ENCODE measurements at places on chromosomes 6 and 20.

GRCh38 chr20:51417250-51418136 is 125.0 kb downstream of the NFATC2 start:
- H3K27ac ChIP-seq: peak overlapping the region; percentile 85
- no peaks in the 10 kb centered on the region for H3K27me3 ChIP-seq
- peaks cover 67% of the 10 kb centered on the region for H3K4me1 ChIP-seq
- peak; percentile 59 for DNase-seq

GRCh38 chr6:158703111-158703836 is 53.4 kb downstream of the SYTL3 start:
- H3K4me3 ChIP-seq: no peak overlapping the region
- H3K4me1 ChIP-seq: peaks cover 17% of the 10 kb centered on the region
- no peak overlapping the region for H3K27ac ChIP-seq
- no peak for DNase-seq
- H3K36me3 ChIP-seq: peaks cover 7% of the 10 kb centered on the region

- peaks cover 9% of the 10 kb centered on the region for H3K4me1 ChIP-seq
- DNase-seq: no peak
- H3K27ac ChIP-seq: no peak overlapping the region
- H3K4me3 ChIP-seq: no peak overlapping the region
- H3K27me3 ChIP-seq: no peaks in the 10 kb centered on the region
Measured at GRCh38 chr6:79070206-79070825, 7.7 kb downstream of the PHIP start.

- peak overlapping the region; percentile 5 for H3K4me3 ChIP-seq
- no peaks in the 10 kb centered on the region for H3K27me3 ChIP-seq
- H3K27ac ChIP-seq: peak overlapping the region; percentile 90
- peak; percentile 85 for DNase-seq
Measured at GRCh38 chr6:90274451-90275030, 22.1 kb downstream of the BACH2 start.

GRCh38 chr6:157245436-157245835 is 77.9 kb downstream of the TMEM242 start:
- H3K27me3 ChIP-seq: no peaks in the 10 kb centered on the region
- H3K27ac ChIP-seq: no peak overlapping the region
- no peaks in the 10 kb centered on the region for H3K36me3 ChIP-seq
- no peak for DNase-seq
- H3K4me1 ChIP-seq: peaks cover 6% of the 10 kb centered on the region

DNA sequence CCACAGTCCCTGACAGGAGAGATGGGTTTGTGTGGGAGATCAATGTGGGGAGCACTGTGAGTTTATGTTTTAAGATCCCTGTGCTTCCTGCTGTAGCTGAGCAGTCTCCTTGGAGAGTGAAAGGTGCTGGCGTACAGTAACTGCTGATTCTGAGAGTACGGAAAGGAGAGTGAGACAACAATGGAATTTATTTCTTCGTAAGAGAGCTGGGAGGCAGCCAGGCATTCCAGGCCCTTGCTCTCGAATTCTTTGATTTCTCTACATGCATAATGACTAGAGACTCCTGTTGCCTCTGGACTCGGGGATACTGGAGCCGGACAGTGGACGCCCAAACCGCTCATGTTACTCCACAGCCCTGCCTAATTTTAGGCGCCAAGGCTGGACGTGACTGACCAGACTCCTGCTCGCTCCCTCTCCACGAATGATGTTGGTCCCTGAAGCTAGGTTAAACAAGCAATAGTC is 131.0 kb upstream of the PHACTR1 start:
- H3K4me3 ChIP-seq: no peak overlapping the region
- H3K36me3 ChIP-seq: no peaks in the 10 kb centered on the region
- no peak for DNase-seq
- no peaks in the 10 kb centered on the region for H3K4me1 ChIP-seq
- H3K27ac ChIP-seq: no peak overlapping the region

GRCh38 chr6:12261502-12261901 is 28.7 kb upstream of the EDN1 start:
- DNase-seq: no peak
- no peaks in the 10 kb centered on the region for H3K4me1 ChIP-seq
- H3K36me3 ChIP-seq: no peaks in the 10 kb centered on the region
- H3K27me3 ChIP-seq: no peaks in the 10 kb centered on the region

- H3K36me3 ChIP-seq: peaks cover 11% of the 10 kb centered on the region
- H3K4me3 ChIP-seq: no peak overlapping the region
- H3K27me3 ChIP-seq: no peaks in the 10 kb centered on the region
- no peak for DNase-seq
- no peak overlapping the region for H3K27ac ChIP-seq
Measured at GRCh38 chr20:48786951-48787705, 40.7 kb downstream of the PREX1 start.

- H3K27ac ChIP-seq: no peak overlapping the region
- H3K27me3 ChIP-seq: peaks cover 14% of the 10 kb centered on the region
- no peaks in the 10 kb centered on the region for H3K36me3 ChIP-seq
- no peak for DNase-seq
- H3K4me3 ChIP-seq: no peak overlapping the region
Measured at GRCh38 chr6:109984410-109984809, 6.3 kb downstream of the GPR6 start.

DNA sequence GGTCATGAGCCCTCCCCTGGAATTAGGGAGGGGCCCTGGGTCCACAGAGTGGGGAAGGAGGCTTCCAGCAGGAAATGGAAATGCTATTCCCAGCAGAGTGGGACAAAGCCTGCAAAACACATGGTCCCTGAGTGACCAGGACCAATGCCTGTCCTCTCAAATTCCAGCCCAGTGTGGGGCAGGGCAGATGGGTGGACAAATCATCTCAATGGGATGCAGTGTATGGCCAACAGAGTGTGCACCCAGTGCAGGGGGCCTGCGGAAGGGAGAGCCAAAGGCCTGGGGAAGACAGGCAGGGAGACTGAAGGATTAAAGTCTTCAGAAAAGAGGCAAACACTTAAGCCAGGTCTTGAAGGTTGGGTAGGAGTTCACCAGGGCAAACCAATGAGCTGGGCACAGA is 28.7 kb upstream of the PHACTR3 start:
- no peak overlapping the region for H3K27ac ChIP-seq
- peaks cover 30% of the 10 kb centered on the region for H3K27me3 ChIP-seq
- no peaks in the 10 kb centered on the region for H3K36me3 ChIP-seq
- H3K4me1 ChIP-seq: peaks cover 6% of the 10 kb centered on the region
- DNase-seq: no peak
- H3K4me3 ChIP-seq: no peak overlapping the region

- H3K27ac ChIP-seq: no peak overlapping the region
- H3K4me1 ChIP-seq: no peaks in the 10 kb centered on the region
- DNase-seq: no peak
- H3K36me3 ChIP-seq: no peaks in the 10 kb centered on the region
- no peaks in the 10 kb centered on the region for H3K27me3 ChIP-seq
- H3K4me3 ChIP-seq: no peak overlapping the region
Measured at GRCh38 chr6:34102099-34102656, 43.7 kb downstream of the GRM4 start.

DNA sequence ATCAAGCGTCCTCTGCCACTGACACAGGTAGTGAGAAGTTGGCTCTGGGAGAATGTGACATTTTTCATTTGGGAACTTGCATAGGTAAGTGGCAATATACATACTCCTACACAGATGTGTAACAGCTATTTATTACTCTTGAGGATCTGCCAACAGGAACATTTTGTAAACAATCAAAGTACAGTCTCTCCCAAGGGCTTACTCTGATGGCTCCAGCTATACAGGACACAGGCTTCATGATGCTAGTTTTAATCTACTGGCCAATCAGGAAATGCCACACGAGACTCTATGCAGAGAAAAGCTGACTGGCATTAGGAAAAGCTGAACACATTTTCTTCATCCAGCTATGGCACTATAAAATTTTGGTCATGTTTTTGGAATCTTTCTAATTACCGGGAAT is 57.8 kb downstream of the POPDC3 start:
- DNase-seq: no peak
- H3K4me3 ChIP-seq: no peak overlapping the region

DNA sequence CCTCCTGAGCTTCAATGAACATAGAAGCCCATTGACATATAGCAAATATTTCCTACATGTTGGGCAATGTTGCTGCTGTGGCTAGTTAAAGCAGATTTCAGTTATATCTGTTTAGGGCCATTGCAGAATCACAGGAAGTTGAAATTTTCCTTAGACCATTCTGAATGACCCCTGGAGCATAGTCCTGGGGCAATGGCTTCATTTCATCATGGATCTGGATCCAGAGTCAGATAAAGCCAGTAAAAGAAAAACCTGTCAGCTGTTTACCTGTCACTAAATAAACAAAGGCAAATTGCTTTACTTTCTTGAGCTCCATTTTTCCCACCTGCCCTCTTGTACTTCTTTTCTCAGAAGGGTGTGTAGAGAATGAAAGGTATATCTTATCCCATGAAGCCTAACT is 494.0 kb upstream of the MAP3K7 start:
- H3K4me1 ChIP-seq: no peaks in the 10 kb centered on the region
- no peak for DNase-seq
- H3K27me3 ChIP-seq: no peaks in the 10 kb centered on the region
- H3K27ac ChIP-seq: no peak overlapping the region
- no peak overlapping the region for H3K4me3 ChIP-seq
- no peaks in the 10 kb centered on the region for H3K36me3 ChIP-seq

DNA sequence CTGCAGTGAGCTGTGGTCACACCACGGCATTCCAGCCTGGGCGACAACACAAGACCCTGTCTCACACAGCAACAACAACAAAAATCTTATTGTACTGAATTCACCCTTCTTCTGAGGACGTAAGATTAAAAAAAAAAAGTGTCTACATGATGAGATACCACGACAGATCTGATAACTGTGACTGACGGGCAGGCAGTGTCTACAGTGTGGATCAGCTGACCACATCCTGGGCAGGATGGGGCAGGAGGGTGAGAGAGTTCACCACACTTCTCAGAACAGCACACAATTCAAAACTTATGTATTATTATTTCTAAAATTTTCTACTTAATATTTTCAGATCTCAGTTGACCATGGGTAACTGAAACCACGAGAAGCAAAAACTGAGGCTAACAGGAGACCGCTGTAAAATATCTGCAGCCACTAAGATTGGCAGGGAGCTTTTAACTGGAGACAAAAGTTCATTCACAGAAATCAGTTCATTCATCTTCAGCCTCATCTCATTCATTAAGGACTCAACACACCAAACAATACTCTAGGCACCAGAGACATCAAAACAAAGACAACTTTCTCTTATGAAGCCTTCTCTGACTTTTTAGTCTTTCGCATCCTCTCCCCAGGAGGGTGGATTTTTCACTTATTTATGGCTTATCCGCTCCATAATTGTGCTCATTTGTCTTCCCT is 15.7 kb upstream of the NHSL1 start:
- H3K27me3 ChIP-seq: no peaks in the 10 kb centered on the region
- no peak overlapping the region for H3K4me3 ChIP-seq
- no peaks in the 10 kb centered on the region for H3K36me3 ChIP-seq
- no peak overlapping the region for H3K27ac ChIP-seq
- DNase-seq: peak; percentile 55

DNA sequence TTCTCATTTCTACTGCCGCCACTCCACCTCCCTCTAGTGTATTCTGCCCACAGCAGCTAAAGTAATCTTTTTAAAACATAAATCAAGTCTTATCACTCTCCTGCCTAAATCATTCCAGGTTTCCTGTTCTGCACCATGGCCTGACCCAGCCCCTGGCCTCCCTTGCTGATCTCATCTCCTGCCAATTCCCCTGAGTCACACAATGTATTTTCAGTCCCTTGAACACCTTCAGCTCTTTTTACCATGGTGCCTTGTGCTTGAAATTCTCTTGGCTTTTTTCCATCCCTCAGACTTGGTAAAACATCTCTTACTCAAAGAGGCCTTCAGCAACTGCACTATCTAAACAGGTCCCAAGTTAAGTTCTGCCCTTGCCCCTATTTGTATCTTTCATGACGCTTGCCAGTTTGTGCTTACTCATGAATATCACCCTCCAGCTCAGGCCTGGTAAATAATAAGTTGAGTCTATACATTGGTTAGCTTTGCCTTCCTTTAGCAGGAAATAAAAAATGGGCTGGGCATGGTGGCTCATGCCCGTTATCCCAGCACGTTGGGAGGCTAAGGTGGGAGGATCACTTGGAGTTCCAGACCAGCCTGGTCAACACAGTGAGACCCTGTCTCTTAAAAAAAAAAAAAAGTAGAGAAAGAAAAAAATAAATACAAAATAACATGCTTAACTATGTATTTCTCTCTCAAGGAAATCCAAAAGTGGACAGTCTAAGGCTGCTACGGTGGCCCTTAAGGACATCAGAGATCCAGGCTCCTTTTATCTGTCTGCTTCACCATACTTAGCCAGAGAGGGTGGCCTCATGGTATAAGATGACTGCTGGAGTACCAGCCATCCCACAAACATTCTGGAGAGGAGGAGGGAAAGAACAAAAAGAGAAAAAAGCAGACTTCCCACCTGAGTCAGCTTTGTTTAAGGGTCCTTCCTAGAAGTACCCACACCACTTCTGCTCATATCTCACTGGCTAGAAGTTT is 62.2 kb downstream of the ARFGEF2 start:
- no peaks in the 10 kb centered on the region for H3K27me3 ChIP-seq
- H3K4me3 ChIP-seq: no peak overlapping the region
- no peaks in the 10 kb centered on the region for H3K4me1 ChIP-seq

GRCh38 chr20:24610341-24611115 is 141.1 kb downstream of the SYNDIG1 start:
- no peak for DNase-seq
- H3K4me3 ChIP-seq: no peak overlapping the region
- no peak overlapping the region for H3K27ac ChIP-seq
- no peaks in the 10 kb centered on the region for H3K4me1 ChIP-seq
- H3K27me3 ChIP-seq: no peaks in the 10 kb centered on the region

GRCh38 chr6:168369786-168370185 is 50.2 kb upstream of the DACT2 start:
- H3K27ac ChIP-seq: no peak overlapping the region
- peaks cover 8% of the 10 kb centered on the region for H3K4me1 ChIP-seq
- no peak overlapping the region for H3K4me3 ChIP-seq
- H3K27me3 ChIP-seq: no peaks in the 10 kb centered on the region
- DNase-seq: no peak
- H3K36me3 ChIP-seq: no peaks in the 10 kb centered on the region

DNA sequence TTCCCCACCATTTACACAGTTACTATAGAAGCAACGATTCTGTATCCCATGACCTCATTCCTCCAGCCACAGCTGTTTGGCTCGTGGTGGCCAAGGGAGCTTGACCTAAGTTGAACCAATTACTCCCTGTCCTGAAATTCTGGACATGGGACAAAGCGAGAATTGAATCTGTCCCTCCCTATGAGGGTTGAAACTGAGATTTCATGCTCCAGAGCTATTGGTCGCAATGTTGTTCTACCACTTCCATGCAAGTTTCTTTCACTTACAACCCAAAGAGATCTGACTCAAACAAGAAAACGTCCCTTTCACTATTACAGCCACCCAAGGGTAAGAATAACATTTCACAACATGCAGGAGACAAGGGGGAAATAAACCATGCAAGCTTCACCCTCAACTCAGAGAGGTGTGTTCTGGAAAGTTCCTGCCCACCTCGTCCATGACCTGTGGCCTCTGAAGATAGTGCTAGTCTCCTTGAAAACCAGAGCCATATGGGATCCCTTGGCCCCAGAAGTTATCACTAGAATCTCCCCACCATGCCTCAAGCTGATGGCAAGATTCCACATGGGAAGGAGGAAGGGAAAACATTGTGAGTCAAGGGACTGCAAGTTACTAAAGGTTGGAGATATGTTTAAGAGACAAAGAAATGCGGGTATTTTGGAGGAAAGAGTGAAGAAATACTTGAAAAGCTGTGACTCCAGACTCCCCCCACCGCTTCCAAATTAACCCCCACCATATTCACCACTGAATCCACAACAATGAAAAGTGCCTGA is 74.5 kb upstream of the SRSF6 start:
- H3K36me3 ChIP-seq: no peaks in the 10 kb centered on the region
- H3K27ac ChIP-seq: no peak overlapping the region
- DNase-seq: no peak
- H3K4me3 ChIP-seq: no peak overlapping the region

All from CD4-positive, alpha-beta T cell (primary cell).